ENCODE measurements at places on chromosomes 5 and 9.

- DNase-seq, result no peak
- no peak overlapping the region for H3K27ac ChIP-seq
- no peaks in the 10 kb centered on the region for H3K27me3 ChIP-seq
- no peak overlapping the region for H3K4me3 ChIP-seq
- no peaks in the 10 kb centered on the region for H3K36me3 ChIP-seq
These were observed 531.7 kb upstream of the C9orf72 start for GRCh38 chr9:28105001-28105400.

DNA sequence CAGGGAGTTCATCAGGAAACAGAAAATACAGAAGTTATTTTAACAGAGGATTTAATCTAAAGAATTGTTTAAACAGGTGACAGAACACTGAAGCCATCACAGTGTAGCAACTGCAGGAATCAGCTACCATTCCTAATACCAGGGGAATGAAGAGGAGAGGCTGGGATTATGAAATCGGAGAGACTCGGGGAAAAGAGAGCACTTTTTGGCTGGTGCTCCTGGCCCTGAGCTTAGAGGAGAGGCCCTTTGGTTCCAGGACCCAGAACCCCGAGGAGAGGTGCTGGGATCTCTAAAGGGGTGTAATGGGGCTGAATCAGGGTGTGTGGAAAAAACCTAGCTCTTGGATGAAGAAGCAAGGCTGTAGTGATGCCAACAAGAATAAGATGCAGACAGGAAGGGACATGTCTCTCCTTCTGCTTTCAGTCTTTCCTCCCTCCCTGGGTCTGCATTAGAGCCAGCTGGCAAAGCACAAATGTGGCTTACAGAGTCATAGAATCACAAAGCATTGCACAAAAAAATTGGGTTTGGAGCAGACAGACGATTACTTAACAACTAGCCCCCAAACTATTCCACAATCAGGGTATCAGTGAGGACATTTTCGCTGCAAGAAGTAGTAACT is 11.6 kb upstream of the SFXN1 start:
- H3K27ac ChIP-seq, result no peak overlapping the region
- no peaks in the 10 kb centered on the region for H3K27me3 ChIP-seq
- DNase-seq, result no peak
- peaks cover 28% of the 10 kb centered on the region for H3K4me1 ChIP-seq
- no peaks in the 10 kb centered on the region for H3K36me3 ChIP-seq
- H3K4me3 ChIP-seq, result no peak overlapping the region

DNA sequence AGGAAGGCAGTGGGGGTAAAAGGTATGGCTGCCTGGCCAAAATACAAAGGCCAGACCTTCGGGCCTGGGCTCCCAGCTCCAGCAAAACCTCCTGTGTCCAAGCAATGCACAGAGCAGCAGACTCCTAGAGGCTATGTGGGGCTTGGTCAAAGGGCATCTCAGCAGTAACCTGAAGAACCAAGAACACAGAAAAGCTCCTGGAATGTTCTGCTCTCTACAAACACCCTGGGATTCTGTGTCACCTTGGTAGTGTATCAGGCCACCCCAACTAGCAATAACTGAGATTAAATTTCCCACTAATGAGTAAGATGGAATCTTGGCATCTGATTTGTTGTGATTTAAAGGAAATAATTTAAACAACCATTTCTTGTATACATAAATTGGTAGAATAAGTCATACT is 158.6 kb downstream of the GLIS3 start:
- no peaks in the 10 kb centered on the region for H3K36me3 ChIP-seq
- no peak overlapping the region for H3K4me3 ChIP-seq
- peaks cover 8% of the 10 kb centered on the region for H3K27me3 ChIP-seq
- H3K27ac ChIP-seq, result no peak overlapping the region
- peaks cover 4% of the 10 kb centered on the region for H3K4me1 ChIP-seq

DNA sequence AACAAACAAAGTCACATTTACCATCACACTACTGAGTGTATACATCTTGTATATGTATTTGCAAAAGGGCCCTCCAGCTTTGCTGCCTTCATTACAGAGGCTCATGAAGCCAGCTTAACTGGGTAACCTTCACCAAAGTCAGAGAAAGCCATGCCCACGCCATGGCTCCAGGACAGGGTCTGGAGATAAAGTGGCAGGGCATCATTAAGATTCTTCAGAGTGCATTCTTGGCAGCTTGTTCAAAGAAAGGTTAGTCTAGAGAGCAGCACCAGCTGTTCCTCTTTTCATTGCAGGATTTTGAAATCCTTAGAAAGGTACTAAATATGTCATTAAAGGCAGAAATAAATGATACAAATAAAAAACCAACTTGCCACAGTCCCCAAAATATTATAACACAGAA is 333.2 kb downstream of the NDUFS4 start:
- no peak overlapping the region for H3K4me3 ChIP-seq
- H3K4me1 ChIP-seq, result no peaks in the 10 kb centered on the region

GRCh38 chr9:96858018-96858573 is 3.8 kb upstream of the ZNF782 start:
- H3K4me3 ChIP-seq, result no peak overlapping the region
- peak; percentile 14 for DNase-seq

DNA sequence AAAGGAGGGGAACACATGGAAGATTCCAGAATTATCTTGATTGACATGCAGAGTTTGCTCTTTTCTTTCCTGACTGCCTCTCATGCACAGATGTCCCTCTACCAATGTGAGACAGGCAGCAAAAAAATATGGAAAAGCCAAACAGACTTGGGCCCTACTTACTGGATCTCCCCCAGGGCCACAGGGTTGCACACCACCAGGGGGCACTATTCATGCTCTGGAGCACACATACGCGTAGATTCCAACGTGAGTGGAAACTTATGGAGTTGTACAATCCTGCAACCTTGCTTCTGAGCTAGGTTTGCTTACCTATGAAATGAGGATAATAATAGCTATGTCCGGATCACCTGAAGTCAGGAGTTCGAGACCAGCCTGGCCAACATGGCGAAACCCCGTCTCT is 319.5 kb downstream of the ARHGEF28 start:
- H3K4me1 ChIP-seq, result no peaks in the 10 kb centered on the region
- DNase-seq, result peak; percentile 38
- no peak overlapping the region for H3K4me3 ChIP-seq
- no peaks in the 10 kb centered on the region for H3K36me3 ChIP-seq
- peaks cover 4% of the 10 kb centered on the region for H3K27me3 ChIP-seq

All from activated CD8-positive, alpha-beta T cell treated with anti-CD3 and anti-CD28 coated beads for 36 hours (primary cell).